Activated naive CD4-positive, alpha-beta T cell treated with anti-CD3 and anti-CD28 coated beads, Interleukin-2, amount 50 U/mL, for 72 hours (primary cell): ENCODE measurements at places on chromosomes 3 and 15.

- DNase-seq, result no peak
Measured at GRCh38 chr3:67495751-67496150, 158.7 kb downstream of the SUCLG2 start.

- DNase-seq, result no peak
Measured at GRCh38 chr15:71456811-71457210, 341.5 kb downstream of the THSD4 start.

DNA sequence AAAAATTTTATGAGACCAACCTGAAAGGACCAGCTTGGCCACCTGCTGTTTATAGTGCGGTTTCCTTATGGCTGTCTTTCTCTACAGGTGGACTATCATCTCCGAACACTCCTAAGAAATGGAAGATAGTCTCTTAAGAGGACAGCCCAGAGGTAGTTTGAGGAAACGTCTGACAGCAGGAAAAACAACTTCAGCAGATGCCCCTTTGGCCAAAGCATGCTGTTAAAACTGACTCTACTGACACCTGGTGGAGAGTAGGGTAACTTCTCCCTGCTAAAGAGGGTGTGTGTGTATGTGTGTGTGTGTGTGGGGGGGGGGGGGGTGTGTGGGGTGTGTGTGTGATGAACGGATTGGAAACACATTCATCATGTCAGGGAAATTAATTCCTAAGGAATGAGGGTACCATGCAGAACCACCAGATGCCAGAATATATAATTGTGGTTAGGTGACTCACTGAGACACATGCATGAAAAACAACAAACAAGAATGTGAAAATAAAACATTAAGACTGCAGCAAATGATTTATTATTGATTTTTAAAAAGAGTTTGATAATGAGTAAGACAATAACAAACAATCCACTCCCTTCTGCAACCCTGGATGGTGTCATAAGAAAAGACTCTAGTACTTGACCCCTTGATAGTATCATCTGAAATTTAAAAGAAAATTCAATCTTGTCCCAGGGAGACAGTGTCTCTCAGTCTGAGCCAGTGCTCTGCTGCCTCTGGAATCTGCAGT, 256.5 kb downstream of the THRB start:
- peak; percentile 45 for DNase-seq

- DNase-seq, result no peak
Measured at GRCh38 chr3:186268616-186269448, 93.2 kb downstream of the DGKG start.

GRCh38 chr3:10470120-10471053, 35.0 kb downstream of the ATP2B2 start:
- no peak for DNase-seq

- DNase-seq, result no peak
Measured at GRCh38 chr3:82506204-82506603, 744.8 kb upstream of the GBE1 start.

DNA sequence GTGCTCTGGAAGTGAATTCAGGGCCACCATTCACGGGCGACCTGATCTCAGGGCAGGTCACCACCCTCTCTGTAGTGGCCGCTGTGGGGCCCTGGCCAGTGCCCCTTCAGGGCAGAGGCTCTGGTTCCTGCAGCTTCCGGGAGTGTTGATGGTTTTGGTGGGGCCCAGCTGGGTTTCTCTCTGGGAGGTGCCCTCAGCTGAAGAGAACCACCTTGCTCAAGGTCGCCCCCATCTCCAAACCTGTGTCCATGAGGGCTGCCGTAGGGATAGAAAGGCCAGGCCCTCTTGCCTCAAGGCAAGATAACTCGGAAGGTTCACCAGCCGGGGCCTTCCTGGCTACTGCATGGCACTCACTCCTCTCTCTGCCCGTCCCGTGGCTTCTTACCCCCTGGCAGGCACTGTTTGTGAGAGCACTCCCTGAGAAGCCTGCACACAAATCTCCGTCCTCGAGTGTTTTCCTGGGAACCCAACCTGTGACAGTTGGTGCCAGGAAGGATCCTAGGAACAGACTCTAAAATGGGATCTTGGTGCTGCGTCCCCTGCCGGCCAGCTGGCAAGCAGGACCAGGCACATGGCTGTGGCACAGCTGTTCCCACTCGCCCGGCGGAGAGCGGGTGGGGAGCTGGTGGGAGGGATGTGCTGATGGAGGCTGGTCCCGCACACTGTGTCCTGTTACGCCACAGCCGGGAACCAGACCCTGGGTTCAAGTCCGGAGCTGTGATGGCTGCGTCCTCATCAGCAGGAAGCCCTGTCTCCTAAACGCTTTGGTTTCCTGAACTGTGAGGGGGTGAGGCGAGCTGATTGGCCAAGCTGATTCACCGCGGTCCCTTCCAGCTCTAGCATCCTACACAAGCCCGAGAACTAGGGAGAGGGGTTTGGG, 23.2 kb upstream of the PIGZ start:
- DNase-seq, result no peak

DNA sequence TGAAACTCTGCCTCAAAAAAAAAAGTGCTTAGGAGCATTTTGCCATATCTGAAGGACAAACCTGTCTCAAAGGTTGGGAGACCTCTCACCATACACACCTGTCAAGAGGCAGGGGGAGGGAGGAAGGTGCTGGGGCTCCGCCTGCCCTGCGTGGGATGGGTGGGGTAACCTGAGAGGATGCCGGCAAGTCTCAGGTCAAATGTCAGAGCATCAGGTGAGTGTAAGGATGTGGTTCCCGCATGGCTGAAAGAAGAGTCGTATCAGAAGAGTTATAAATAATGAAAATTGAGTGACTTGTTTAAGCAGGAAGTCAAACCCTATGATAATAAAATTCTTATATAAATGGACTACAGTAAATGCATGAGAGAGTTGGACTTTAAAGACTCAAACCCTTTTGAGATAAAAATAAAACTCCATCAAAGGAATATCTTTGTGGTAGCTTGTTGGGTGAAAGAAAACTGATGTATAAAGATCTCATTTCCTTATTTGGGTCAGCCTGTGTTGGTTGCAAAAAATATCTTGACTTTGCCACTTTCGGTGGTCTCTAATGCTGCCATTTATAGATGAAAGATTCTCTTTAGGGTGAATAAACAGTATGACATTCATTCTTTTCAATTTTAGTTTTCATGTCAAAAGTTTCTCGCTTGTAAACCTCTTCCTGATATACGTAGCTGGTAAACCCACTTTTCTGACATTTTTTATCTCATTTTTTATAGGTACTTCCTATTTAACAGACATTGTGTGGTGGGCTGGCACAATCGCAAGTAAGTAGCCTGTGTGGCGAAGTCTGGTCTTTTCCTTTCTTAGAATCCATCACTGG, 23.8 kb downstream of the NIPA1 start:
- no peak for DNase-seq

DNA sequence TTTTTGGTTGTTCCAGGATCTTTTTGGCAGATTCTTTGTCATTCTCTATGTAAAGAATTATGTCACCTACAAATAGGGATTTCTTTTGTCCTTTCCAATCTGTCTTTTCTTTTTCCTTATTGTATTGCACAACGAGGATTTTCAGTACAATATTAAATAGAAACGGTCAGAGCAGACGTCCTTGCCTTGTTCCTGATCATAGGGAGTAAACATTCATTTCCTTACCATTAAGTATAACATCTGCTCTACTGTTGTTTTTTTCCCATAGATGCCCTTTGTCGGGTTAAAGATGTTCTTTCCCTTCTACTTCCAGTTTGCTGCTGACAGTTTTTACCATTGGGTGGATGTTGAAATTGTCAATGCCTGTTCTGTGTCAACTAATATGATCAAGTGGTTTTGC, 528.4 kb downstream of the OCA2 start:
- DNase-seq, result no peak

DNA sequence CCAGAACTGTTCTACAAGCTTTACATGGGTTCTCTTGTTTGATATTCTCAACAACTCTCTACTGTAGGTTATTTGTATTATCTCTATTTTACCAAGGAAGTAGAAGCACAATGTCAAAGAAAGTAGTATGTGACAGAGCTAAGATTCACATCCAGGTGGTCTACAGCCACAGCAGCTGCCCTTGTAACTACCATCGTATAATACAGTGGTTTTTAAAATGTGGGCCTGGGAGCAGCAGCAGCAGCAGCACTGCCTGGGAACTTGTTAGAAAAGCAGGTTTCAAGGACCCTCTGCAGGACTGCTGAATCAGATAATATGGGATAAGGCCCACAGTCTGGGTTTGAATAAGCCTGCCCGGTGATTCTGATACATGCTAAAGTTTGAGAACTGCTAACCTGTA, 357.1 kb upstream of the SATB1 start:
- no peak for DNase-seq

DNA sequence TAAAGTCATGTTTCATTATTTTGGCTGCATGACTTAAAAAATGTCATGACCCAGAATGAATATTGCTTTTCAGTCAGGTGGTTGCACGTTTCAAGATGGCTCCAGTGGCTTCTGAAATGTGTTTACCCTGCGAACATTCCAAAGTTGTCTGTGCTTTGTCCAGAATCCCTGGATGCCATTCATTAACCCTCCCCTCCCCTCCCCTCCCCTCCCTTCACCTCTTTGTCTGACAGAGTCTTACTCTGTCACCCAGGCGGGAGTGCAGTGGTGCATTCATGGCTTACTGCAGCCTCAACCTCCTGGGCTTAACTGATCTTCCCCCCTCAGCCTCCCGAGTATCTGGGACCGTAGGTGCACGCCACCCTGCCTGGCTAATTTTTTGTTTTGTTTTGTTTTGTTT, 308.0 kb downstream of the PTPRG start:
- DNase-seq, result no peak

- no peak for DNase-seq
Measured at GRCh38 chr3:3701949-3702348, 97.3 kb upstream of the LRRN1 start.

- no peak for DNase-seq
Measured at GRCh38 chr15:51263726-51264125, 74.7 kb downstream of the CYP19A1 start.

- no peak for DNase-seq
Measured at GRCh38 chr3:13536832-13537231, 12.1 kb upstream of the FBLN2 start.

DNA sequence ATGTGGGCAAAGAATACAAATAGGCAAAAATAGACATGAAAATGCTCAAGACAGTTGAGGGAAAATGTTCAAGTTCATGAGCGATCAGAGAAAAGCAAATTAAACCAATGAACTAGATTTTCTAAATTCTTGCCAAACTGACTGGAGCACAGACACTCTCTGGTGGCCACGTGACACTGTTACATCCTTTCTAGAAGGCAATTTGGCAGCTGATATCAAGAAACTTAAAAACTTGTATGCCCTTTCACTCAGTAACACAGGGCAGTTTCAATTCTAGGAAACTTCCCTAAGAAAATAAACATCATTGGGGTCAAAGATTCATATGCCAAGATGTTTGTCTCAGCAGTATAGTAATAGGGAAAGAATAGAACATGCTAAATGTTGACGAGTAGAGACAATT, 52.2 kb downstream of the ABHD5 start:
- DNase-seq, result no peak

DNA sequence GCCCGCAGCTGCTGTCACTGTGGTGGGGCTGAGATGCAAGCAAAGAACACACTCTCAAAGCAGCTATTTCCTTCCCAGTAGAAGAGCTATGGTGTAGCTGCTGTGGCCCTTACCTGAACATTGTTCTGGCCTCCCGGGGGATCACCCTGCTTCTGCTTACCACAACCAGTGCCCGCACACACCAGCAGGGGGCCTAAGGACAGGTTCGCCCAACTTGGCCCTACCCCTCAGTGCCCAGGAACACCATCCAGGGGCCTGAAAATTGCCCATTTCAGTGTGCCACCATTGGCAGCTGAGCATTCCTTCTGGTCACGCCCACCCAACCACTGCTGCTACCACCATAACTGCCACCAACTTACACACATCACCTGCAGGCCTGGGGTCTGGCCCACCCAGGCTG, 113.0 kb downstream of the TP63 start:
- no peak for DNase-seq

- no peak for DNase-seq
Measured at GRCh38 chr3:32217339-32217738, 21.1 kb upstream of the CMTM8 start.

- no peak for DNase-seq
Measured at GRCh38 chr3:107548601-107549000, 25.8 kb downstream of the BBX start.

GRCh38 chr3:75272691-75273090, 391.4 kb upstream of the FRG2C start:
- DNase-seq, result no peak

DNA sequence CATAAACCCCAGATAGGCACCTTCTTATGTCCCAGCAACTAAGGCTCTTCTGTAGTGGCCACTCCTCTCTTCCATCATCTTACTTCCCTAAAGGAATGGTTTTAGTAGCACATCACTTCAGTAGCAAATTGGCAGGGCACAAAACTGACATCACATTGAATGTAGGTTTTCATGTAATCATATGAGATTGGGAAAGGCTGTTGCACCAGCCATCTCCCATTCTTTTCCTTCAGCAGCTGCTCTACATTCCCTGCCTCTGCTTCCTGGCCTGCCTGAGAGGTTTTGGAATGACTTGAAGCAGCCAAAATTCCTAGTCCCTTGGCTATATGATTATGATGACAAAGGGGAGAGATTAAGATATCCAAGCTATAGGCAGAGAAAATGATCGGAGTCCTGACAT, 36.5 kb downstream of the NSUN3 start:
- no peak for DNase-seq

- DNase-seq, result no peak
Measured at GRCh38 chr3:13642597-13642996, 93.7 kb downstream of the FBLN2 start.

DNA sequence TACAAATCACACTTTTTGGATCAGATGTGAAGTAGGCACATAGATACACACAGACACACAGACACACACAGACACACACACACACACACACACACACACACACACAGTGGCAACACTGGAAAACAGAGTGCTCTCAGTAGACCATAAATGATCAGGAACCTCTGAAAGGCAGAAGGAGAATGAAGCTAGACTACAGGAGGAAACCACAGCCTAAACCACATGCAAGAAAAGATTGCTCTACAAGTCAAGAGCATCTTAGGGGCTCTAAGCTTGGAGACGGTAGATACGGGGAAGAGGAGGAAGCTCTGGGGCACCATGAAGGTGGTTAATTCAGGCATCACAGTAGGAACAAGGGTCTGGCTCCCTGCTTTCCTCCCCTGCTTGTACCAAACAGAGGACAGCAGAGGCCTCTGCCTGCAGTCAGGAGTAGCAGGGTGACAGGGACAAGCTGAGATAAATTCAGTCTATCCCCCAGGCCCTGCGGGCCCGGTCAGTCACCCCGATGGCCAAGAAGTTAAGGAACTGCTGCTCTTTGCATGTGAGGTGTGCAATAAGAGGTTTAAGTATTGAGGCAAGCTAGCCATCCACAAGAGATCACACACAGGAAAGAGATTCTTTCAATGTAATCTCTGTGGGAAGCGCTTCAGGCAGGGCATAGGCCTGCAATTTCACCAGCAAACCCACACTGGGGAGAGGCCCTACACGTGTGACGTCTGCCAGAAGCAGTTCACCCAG, 23.5 kb upstream of the ARPIN start:
- no peak for DNase-seq

GRCh38 chr15:45121706-45122417, 7.7 kb downstream of the DUOXA2 start:
- DNase-seq, result no peak

- no peak for DNase-seq
Measured at GRCh38 chr3:71579326-71579934, 4.1 kb downstream of the FOXP1 start.

GRCh38 chr3:23762759-23763477, 42.8 kb upstream of the UBE2E1 start:
- DNase-seq, result no peak

GRCh38 chr3:17573396-17573795, 169.0 kb downstream of the TBC1D5 start:
- no peak for DNase-seq

GRCh38 chr3:100963041-100963440, 30.2 kb downstream of the ABI3BP start:
- no peak for DNase-seq

GRCh38 chr15:47788685-47789084, 71.4 kb downstream of the SEMA6D start:
- DNase-seq, result no peak
